B cell (primary cell): ENCODE measurements at places on chromosomes 16 and 17. TPM values are rescaled to one million over a fixed set of nuclear protein-coding genes. Genes with fewer than 3 reads are reported as not detected.

Gene PLEKHH3
- 0.44 and 0.97 TPM in 2 replicates for total RNA-seq

Gene DHRS7C
- total RNA-seq = not detected in 2 replicates

Gene CD300A
- total RNA-seq = 2.0 and 2.4 TPM in 2 replicates

DNA sequence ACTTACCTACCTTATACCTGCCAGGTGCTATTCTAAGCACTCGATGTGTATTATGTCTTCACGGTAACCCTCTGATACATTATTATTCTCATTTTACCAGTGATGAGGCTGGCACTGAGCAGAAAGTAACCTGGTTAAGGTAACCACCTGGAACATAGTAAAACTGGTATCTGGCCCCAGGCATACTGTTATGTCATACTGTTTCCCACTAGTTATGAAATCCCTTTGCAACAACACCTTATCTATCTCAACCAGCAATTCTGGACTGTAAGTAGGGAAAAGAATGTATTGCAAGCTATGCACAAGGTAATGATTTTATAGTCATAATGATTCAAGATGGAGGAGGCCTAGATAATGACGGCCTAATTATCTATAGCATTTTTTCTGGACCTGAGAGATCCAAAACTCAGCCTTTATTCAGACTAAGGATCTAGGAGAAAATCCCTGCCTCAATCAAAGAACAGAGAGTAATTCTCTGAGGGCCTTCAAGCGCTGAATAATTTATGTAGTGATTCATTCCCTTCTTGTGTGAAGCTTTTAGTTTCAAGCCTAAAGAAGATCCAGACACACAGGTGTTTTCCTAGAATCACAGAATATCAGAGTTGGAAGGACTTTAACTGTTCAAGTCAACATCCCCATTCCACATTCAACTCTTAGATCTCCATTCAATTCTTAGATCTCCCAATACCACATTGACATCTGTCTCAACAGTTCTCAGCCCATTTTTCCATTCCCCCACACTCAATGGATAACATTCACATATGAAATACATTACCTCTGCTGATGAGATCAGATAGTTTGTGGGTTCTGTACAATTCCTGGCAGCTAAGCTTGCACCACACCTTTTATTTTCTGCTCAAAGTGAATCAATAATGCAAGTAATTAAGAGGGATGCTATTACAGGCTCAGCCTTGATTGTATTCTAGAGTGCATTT is 14.9 kb upstream of the MMD start:
- DNase-seq = no peak
- peak overlapping the region; percentile 64 for H3K27ac ChIP-seq
- H3K4me3 ChIP-seq = no peak overlapping the region
- peaks cover 20% of the 10 kb centered on the region for H3K4me1 ChIP-seq
- H3K27me3 ChIP-seq = peaks cover 4% of the 10 kb centered on the region
- no peaks in the 10 kb centered on the region for H3K36me3 ChIP-seq

- DNase-seq = no peak
- no peaks in the 10 kb centered on the region for H3K36me3 ChIP-seq
- peaks cover 25% of the 10 kb centered on the region for H3K4me1 ChIP-seq
- H3K4me3 ChIP-seq = no peak overlapping the region
- H3K27ac ChIP-seq = peak overlapping the region; percentile 33
- no peaks in the 10 kb centered on the region for H3K27me3 ChIP-seq
Measured at GRCh38 chr16:525123-525519, 2.4 kb upstream of the CAPN15 start.

- peak overlapping the region; percentile 92 for H3K27ac ChIP-seq
- no peaks in the 10 kb centered on the region for H3K27me3 ChIP-seq
- H3K4me1 ChIP-seq = peaks cover 90% of the 10 kb centered on the region
- no peaks in the 10 kb centered on the region for H3K36me3 ChIP-seq
- H3K4me3 ChIP-seq = peak overlapping the region; percentile 3
- DNase-seq = peak; percentile 33
Measured at GRCh38 chr16:68283801-68284598, 19.7 kb downstream of the SLC7A6 start.

GRCh38 chr17:81111066-81111465 is 54.2 kb upstream of the PVALEF start:
- no peaks in the 10 kb centered on the region for H3K36me3 ChIP-seq
- H3K27ac ChIP-seq = no peak overlapping the region
- no peaks in the 10 kb centered on the region for H3K4me1 ChIP-seq
- DNase-seq = no peak
- H3K4me3 ChIP-seq = no peak overlapping the region

DNA sequence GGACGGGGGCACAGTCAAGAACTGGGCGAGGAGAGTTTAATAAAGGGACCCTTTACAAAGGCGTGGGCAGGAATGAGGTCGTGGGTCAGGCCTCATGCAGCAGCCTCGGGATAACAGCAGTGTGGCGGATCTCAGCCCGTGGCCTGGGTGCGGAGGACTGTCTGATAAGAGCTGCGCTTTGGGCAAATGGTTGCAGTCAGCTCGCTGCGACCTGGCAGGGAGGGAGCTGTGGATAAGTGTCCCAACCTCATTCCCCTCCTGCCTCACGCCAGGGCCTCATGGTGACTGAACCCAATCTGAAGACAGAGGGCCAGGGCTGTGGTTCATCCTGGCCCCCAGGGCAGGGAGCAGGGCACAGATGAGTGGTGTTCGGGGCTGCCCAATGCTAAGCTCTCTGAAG is 13.6 kb downstream of the SMTNL2 start:
- no peaks in the 10 kb centered on the region for H3K4me1 ChIP-seq
- DNase-seq = no peak
- H3K27me3 ChIP-seq = no peaks in the 10 kb centered on the region
- no peak overlapping the region for H3K4me3 ChIP-seq
- no peaks in the 10 kb centered on the region for H3K36me3 ChIP-seq
